ENCODE measurements at places on chromosomes 11 and 22. TPM values are rescaled to one million over a fixed set of nuclear protein-coding genes. Genes with fewer than 3 reads are reported as not detected.

- no peak for DNase-seq
These were observed 786 bp downstream of the RASL10A start for GRCh38 chr22:29314537-29315285.

DNA sequence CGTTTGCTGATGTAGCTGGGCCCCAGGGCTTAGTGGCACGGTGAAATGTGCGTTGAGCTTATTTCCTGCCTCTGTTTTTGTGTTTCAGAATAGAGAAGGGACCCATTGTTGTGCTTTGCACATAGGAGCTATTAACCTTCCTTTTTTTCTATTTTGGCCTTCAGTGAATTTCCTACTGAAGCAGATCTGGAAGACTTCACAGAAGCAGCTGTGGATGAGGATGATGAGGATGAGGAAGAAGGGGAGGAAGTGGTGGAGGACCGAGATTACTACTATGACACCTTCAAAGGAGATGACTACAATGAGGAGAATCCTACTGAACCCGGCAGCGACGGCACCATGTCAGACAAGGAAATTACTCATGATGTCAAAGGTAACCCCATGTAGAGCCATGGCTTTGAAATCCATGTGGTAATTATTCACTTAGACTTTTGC, 37.4 kb upstream of the ST14 start:
- no peak for DNase-seq

- peak; percentile 22 for DNase-seq
These were observed 34.6 kb downstream of the SPECC1L start for GRCh38 chr22:24305260-24305692.

DNA sequence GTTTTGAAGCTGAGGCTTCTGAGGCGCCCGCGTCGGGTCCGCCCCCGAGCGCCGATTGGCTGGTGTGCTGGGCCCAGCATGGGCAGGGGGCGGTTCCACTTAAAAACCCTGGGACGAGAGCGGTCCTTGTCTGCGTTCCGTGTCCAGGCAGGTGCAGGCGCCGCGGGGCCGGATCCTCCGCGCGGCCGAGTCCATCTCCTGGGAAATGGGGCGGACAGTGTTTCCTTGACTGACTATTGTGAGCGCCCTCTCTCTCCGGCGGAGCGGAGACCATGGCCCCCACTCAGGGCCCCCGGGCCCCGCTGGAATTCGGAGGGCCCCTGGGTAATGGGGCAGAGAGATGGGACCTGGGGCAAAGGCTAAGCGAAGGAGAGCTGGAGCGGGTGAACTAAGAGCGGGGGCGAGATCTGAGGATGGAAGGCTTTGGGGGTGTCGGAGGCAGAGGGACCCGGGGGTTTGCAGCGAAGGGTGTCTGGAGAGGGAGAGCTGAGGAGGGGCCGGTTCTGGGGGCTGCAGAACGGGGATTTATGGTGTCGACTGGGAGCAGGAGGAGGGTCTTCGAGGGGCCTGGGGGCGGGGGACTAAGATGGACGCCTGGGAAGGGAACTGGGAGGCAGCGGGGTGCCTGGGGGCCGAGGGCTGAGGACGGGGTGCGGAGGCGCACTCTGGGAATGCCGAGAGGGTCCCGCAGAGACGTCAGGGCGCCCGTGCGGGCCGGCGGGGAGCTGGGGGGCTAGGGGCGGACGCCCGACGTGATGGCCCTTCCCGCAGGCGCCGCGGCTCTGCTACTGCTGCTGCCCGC, at the start of gene TM7SF2:
TM7SF2 (plus strand) TSS at position 129 of the 802 bp plus-strand sequence; CDS start at position 273, 144 bp downstream.
- peak; percentile 92 for DNase-seq

Gene SLN
- not detected for total RNA-seq

Gene ZNRF3
- 0.59 TPM for total RNA-seq

GRCh38 chr11:64861227-64861975, 16.9 kb upstream of the CDC42BPG start:
- no peak for DNase-seq

DNA sequence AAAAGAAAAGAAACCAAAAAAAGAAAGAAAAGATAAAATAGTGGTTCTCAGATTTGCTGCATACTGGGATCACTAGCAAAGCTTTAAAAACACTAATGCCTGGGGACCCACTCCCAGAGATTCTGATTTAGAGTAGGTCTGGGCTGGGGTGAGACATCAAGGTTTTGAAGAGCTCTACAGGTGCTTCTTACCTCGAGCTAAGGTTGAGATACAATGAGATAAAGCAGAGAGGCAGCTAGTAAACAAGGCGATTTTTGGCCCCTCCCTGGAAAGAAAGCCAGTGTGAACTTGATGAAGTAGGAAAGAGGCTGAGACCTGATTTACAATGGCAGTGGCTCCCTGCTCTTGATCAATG, 327.6 kb upstream of the CCDC90B start:
- DNase-seq = no peak

DNA sequence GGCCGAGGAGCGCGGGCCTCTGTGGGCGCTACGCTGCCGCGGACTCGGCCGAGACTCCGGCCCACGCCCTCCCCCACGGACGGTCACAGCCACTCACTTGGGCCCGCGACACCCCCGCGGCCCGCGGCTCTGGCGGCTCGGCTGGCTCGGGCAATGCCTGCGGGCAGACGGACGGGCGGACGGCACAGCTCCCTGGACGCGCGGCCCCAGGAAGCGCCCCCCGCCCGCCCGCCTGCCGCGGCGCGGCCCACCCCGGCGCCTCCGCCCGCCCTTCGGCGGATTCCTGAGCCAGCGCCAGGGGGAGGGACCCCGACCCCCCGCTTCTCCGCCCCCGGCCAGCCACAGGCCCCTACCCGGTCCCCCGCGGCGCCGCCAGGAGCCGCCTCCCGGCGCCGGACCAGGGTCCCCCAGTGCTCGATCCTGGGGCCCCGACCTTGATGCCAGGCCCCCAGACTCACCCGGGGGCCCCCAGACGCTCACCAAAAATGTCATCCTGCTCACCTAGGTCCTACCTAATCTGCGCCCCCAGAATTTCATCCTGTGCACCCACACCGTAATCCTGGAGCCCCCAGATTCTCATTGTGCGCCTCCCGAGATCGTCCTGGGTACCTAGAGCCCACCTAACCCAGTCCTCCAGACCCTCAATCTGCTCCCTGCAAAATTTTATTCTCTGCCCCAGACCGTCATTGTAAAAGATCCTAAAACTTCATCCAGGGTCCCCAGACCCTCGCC, at the start of gene EFEMP2:
EFEMP2 (minus strand) TSS at position 215 of the 732 bp plus-strand sequence. CDS start 446 bp downstream, outside the sequence.
- DNase-seq = no peak

Gene NAALAD2
- not detected for total RNA-seq

DNA sequence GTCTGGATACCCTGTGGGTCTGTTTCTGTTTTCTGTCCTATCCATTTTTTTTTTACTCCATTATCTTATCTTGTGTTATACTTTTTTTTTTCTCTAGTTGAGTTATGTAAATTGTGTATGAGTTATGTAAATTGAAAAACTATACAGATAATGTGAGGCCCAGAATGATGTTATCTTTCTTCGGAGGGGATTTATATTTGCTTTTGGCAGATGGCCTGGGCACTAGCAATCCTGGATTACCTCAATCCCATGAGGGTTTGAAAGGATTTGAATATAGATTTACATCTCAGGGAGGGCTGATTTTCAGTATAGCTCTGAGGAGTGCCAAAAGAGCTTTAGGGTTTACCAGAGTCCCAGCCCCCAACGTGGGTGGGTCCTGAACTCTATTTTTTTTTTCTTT, 71.0 kb downstream of the CSTPP1 start:
- no peak for DNase-seq

DNA sequence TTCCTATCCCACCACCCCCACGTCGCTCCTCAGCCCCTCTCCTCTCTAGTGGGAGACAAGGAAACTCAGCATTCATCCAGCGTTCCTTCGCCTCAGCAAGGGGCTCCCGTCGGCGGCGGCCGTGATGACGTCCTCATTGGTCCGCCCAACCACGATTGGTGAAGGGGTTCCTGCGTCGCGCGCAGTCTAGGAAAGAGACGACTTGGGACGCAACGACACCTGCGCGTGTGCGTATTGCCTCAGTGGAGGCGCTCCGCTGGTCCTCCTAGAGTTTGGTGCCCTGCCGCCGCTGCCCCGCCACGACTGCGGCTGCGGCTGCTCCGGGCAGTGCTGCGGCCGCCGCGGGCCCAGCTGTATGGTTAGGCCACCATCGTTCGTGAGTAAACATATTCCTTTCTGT, 56.6 kb downstream of the CCDC81 start:
- no peak for DNase-seq

Gene CDC42BPG
- 1.1 TPM for total RNA-seq

DNA sequence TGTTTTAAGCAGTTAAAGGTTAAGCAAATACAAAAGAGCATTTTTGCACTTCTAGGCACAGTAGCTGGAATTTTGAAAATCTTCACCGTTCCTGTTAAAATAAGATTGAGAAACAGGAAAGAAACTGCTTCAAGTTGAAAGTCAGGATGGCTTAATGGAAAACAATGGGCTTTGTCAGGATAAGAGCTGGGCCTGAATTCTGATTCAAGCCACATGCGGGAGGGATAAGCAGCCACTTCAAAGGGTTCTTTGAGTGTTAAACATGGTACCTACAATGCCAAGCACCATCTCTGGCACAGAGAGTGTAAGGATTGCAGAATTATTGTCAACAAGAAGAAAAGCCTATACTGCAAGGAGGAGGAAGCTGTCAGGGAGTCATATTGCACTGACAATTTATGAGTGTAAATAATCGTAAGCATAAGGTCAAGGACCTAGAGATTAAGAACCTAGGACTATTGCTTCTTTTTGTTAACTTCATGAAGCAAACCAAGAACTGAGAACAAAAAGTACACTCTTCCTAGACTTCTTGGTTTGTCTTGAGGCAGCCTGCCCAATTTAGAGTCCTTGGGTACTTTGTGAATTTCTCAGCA, 32.5 kb downstream of the MPPED2 start:
- DNase-seq = no peak

Gene RFPL2
- total RNA-seq = 0.51 TPM

- DNase-seq = no peak
These were observed 632 bp downstream of the OR10Q1 start for GRCh38 chr11:58227956-58228615.

- DNase-seq = no peak
These were observed 6.4 kb upstream of the BMAL1 start for GRCh38 chr11:13271060-13271693.

DNA sequence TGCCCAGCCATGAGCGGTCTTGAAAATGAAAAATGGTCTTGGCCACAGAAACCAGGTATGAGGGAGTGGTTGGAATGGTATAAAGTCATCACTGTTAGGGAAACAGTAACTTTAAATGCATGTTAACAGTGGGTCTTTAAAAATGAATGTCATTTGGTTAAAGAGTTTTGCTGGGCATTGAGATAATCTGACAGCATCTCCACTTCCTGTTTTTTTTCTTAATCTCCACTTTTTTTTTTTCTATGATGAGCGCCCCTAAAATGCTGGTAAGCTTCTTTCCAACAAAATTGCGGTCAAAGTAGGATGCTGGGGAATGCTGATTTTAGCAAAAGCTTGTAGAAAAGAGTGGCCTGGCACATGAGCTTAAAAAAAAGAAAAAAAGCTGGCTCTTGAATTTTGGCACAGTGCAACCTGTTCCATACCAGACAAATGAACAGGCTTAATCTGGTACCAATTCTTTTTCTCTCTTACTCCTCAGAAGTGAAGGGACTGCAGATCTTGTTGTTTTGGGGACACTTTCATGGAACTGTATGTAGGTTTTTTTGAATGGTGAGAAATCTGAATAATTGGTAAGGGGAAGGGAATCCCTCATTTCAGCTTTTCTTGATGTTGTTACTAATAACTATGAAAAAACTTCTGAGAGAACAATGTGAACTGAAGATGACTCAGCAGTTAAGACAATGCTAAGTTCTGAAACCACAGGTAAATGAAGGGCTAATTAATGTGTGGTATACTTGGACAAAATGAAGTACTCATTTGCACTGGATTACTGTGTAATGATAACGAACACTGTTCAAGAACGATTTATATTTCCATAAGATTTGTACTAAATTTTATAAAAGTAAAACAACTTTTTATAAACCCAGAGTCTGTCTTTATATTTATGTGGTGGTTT, 3.1 kb upstream of the ARHGEF12 start:
- DNase-seq = no peak

Gene GSTT2B
- total RNA-seq = not detected

Gene IFITM10
- total RNA-seq = 3.6 TPM

GRCh38 chr11:131748151-131749050, 378.0 kb downstream of the NTM start:
- DNase-seq = no peak

GRCh38 chr11:61273178-61274078, 21.7 kb downstream of the VWCE start:
- DNase-seq = no peak

Gene ZBTB44
- total RNA-seq = 45.3 TPM

- DNase-seq = no peak
These were observed 27.6 kb downstream of the KCTD17 start for GRCh38 chr22:37079158-37079557.

DNA sequence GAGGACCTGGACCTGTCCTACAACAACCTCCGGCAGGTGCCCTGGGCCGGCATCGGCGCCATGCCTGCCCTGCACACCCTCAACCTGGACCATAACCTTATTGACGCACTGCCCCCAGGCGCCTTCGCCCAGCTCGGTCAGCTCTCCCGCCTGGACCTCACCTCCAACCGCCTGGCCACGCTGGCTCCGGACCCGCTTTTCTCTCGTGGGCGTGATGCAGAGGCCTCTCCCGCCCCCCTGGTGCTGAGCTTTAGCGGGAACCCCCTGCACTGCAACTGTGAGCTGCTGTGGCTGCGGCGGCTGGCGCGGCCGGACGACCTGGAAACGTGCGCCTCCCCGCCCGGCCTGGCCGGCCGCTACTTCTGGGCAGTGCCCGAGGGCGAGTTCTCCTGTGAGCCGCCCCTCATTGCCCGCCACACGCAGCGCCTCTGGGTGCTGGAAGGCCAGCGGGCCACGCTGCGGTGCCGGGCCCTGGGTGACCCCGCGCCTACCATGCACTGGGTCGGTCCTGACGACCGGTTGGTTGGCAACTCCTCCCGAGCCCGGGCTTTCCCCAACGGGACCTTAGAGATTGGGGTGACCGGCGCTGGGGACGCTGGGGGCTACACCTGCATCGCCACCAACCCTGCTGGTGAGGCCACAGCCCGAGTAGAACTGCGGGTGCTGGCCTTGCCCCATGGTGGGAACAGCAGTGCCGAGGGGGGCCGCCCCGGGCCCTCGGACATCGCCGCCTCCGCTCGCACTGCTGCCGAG, 1.5 kb downstream of the LRFN4 start:
- no peak for DNase-seq

DNA sequence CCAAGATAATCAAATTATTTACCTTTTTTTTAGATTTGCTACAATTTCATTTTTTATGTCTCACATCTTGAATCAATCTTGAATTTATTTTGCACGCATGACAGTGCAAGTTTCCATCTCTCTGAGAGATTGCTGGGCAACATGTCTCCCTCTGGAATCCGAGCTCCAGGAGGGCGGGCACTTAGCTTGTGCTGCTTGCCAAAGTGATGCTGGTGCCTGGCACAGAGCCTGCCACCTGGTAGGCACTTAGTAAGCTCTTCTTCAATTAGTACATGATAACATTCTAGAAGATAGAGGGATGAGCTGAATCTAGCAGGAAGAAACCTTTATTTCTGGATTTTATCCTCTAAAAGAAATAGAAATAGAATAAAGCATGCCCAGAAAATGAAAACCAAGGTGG, 27.5 kb upstream of the OR9I1 start:
- no peak for DNase-seq

GRCh38 chr22:47094861-47095330, 332.4 kb downstream of the TBC1D22A start:
- no peak for DNase-seq
